T-helper 17 cell (primary cell): ENCODE measurements at places on chromosomes 6 and 20. TPM values are rescaled to one million over a fixed set of nuclear protein-coding genes. Genes with fewer than 3 reads are reported as not detected.

The TAB2 gene
- total RNA-seq = 192 TPM

The EFCAB8 gene
- total RNA-seq = 0.32 TPM

The LY6G6C gene
- not detected for total RNA-seq

The RAB44 gene
- total RNA-seq = 0.77 TPM

The GHRH gene
- not detected for total RNA-seq

The OR12D3 gene
- total RNA-seq = not detected

The PLEKHG1 gene
- 12.9 TPM for total RNA-seq

The SIRPG gene
- 47.5 TPM for total RNA-seq

The EPM2A gene
- 4.5 TPM for total RNA-seq

The BMP6 gene
- total RNA-seq = 16.8 TPM

The BTN1A1 gene
- not detected for total RNA-seq

The CGA gene
- total RNA-seq = 0.40 TPM

DNA sequence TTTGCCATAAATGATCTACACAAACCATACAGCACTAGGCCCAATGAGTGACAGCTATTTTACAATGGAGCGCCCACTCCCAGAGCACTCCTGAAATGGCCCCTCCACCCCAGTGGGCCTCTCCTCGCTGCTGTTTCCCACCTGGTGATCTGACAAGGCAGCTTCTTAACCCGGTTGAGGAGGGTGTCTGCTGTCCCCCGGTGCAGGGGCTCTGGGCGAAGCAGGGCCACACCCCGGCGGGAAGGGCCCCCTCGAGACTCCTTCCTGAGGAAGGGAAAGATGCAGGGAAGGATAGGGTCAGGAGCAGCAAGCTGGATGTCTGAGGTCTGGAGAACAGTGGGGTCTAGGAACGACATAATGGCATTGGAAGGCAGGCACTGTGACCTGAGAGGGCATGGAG is 10.2 kb downstream of the ABHD16A start:
- no peak for DNase-seq

- no peak for DNase-seq
Measured at GRCh38 chr6:36713846-36714245, 16.2 kb downstream of the RAB44 start.

GRCh38 chr20:48729538-48729937 is 98.3 kb downstream of the PREX1 start:
- DNase-seq = no peak

DNA sequence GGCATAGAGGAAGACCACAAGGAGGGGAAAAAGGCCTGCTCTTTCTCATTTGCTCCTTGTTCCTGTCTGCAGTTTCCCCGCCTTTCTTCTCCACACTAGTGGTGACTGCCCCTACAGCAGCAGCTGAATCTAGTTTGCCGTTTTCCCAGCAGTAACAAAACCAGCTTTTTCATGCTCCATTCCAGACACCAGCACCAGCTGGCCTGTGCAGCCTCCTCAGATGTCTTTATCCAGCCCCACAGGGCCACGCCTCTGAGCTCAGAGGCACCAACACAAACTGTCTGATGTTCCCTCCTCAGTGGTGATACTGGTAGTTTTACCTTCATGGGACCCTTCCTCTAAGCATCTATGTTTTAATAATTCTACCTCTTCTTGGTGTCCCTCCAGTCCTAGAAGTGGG is 70.4 kb upstream of the SLC24A3 start:
- DNase-seq = no peak

- DNase-seq = no peak
Measured at GRCh38 chr20:10436053-10436699, 1.1 kb downstream of the SLX4IP start.

DNA sequence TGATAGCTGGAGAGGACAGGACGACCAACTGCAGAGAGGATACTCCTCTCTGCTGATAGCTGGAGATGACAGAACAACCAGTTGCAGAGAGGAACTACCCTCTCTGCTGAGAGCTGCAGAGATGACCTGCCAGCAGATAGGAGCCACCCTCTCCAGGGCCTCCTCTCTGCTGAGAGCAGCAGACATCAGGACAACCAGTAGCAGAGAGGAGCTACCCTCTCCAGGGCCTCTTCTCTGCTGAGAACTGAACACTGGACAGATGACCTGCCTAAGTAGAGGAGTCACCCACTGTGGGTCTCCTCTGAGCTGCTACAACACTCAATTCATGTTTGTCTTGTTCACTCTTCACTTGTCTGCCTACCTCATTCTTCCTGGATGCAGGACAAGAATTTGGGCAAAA is 27.3 kb upstream of the ZBTB24 start:
- no peak for DNase-seq

DNA sequence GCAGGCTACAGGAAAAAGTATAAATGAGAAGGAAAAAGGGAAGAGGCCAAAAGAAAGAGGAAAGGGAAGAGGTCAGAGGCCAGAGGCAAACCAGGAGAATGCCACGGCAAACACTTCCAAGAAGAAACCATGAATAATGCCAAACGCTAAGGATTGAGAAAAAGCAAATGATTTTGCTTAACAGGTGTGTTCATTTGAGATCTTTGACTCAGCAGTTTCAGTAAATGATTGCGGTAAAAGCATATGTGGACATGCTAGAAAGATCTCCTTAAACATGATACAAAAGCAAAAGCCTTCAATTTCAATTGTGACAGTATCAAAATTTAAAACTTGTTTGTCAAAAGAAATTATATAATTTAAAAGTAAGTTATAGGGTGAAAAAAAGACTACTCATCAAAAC is 70.6 kb downstream of the UBE3D start:
- no peak for DNase-seq

GRCh38 chr6:63352069-63352543 is 32.3 kb upstream of the LGSN start:
- DNase-seq = no peak

GRCh38 chr20:24949756-24950127 is 673 bp downstream of the CST7 start:
- no peak for DNase-seq

GRCh38 chr6:33126101-33126714 is 50.4 kb downstream of the HLA-DPB1 start:
- peak; percentile 60 for DNase-seq

GRCh38 chr6:126657561-126658175 is 317.8 kb downstream of the CENPW start:
- DNase-seq = no peak

DNA sequence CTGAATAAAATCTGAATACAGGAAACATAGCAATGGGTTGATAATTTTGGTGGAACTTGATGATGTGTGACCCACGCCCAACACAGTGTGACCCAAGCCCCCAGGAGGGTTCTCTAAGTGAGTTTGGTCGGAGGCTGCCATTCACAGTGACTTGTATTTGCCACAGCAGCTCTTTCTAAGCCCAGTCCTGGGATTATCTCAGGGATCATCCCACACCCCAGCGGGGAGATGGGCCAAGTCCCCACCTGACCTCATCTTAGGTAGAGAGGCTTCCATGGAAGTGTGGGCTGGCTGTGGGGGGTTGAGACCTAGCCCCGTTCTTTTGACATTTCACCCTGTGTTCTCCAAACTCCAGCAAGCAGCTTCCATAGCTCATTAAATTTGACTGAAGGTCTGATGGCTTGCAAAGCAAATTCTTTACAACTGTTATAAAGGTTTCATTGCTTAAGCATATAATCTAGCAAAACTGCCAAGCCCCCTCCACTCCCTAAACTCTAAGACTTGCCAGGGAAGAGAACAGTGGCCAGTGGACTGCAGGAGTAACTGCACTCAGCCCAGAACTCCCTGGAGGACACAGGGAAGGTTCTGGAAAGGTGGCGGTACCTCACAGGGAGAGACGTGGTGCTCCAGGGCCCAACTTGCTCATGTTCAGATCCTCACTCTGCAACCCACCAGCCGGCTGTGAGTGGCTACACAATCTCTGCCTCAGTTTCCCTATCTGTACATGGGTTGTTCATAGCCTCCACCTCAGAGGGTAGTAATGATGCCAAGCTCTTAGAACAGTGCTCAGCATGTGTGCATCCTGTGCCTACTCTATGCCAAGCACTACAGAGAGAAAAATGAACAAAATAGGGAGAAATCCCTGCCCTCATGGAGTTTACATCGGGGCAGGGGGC is 1.0 kb upstream of the PCK1 start:
- no peak for DNase-seq

DNA sequence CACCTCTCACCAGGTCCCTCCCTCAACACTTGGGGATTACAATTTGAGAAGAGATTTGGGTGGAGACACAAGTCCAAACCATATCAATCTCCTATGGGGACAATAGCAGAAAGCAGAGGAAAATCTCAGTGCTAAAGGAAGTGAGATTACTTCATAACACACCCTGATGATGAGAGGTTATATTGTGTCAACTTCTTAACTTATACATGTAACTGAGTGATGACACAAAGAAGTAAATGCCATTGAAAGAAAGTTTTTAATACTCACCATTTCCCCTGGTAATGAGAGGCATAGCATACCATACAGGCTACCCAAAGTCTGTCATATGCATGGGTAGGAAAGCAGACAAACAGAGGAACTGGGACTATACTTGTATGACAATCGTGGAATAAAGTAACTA is 137.2 kb downstream of the MMUT start:
- DNase-seq = no peak

GRCh38 chr6:147577488-147577887 is 69.0 kb downstream of the SAMD5 start:
- DNase-seq = no peak

- DNase-seq = no peak
Measured at GRCh38 chr6:149872233-149872632, 8.1 kb upstream of the LRP11 start.

DNA sequence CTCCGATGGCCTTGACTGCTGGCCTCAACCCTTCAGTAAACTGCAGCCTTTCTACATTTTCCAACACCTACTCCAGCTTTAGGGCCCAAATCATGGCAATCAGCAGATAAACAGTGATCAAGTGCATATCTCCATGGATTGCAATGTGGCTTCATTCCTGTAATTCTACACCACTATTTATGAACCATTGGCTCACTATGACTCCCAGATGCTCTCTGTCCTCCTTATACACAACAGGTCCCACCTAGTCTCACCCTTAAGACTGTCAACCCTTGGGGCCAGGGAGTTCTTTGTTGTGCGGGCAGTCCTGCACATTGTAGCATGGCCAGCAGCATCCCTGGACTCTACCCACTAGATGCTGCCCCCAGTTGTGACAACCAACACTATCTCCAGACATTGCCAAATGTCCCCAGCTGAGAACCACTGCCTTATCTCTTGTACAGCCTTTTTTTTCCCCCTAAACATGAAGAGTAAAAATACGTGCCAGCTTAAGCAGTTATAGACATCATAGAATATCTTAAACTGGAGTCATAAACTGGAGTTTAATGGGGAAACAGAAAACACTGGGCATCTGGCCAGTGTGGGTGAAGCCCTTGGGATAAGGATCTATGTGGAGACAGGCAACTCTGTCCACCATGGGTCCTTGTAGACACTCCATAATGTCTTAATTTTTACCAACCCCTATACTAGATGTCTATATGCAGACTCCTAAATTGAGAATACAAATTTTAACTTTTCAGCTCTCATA is 21.1 kb downstream of the MRPL14 start:
- no peak for DNase-seq

DNA sequence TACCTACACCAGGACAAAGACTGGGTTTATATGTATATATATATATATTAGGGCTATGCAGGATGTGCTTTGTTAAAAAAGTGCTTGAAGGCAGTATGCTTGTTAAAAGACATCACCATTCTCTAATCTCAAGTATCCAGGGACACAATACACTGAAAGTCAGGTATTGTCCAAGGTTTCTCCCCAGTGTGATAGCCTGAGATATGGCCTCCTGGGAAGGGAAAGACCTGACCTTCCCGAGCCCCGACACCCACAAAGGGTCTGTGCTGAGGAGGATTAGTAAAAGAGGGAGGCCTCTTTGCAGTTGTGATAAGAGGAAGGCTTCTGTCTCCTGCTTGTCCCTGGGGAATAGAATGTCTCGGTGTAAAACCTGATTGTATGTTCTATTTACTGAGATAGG is 156.9 kb downstream of the GPX5 start:
- no peak for DNase-seq

- DNase-seq = no peak
Measured at GRCh38 chr6:165571068-165571682, 91.9 kb downstream of the PDE10A start.

- no peak for DNase-seq
Measured at GRCh38 chr6:2196079-2196679, 49.2 kb downstream of the GMDS start.

DNA sequence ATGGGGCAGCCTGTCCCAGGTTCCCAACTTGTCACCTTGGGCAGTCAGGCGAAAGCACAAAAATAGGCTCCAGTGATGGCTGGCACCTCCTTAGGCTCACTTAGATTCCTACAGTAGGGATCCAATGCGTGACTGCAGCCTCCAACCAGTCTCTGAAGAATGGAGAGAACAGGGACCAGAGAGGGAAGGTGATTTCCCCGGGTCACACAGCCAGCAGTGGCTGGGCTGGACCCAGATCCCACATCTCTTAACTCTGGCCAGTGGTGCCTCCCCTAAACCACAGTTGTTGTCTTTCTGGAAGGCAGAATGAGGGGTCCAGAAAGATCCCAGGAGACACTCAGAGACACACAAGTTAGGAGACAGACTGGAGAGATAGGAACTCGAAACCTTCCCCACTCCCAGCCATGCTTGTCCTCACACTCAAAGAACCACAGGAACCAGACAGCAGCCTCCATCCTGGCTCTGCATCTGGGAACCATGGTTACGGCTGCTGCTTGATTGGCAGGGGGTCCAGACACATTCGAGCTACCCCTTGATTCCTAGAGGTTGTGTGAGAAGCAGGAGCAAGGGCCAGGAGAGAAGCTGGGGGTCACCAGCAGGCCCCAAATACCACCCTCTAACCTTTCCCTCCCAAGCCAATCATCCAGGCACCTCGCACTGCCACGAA is 33.1 kb upstream of the SIRPA start:
- no peak for DNase-seq

GRCh38 chr6:7264686-7265384 is 48.2 kb downstream of the SSR1 start:
- DNase-seq = no peak

- DNase-seq = no peak
Measured at GRCh38 chr6:5174756-5175549, 85.8 kb downstream of the LYRM4 start.

DNA sequence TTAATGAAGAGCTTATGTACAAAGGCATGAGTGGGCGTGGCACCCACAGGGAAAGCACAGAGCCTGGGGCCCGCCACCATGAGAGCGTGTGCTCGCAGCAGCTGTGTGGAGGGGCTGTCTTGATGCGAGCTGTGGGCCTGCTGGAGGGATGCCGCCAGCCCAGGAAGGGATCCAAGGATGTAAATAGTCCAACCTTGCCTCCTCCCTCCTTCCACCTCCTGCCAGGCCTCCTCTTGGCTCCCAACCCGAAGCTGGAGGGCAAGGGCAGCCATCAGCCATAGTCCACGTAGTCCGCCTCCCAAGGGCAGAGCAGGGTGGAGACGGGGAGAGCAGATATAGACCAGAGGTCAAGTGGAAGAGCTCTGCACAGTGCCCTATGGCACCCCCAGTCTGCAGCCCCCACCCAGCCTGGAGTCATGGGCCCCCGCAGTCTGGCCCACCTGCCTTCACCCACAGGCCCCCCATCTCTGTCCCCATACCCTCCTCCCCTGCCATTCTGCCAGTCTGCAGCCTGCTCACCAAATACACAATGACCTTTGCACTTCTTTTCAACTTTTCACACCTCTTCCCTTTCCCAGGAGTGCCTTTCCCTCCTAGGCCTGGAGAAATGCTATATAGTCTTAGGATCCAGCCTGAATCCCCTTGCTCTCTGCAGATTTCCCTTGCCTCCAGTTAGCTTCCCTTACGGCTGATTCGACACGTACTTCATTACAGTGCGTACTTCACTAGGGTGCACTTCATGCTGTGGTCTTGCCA is 77.1 kb downstream of the SHLD1 start:
- DNase-seq = no peak

GRCh38 chr20:13800728-13801134 is 15.9 kb downstream of the NDUFAF5 start:
- no peak for DNase-seq

GRCh38 chr6:79551401-79551800 is 14.2 kb upstream of the LCA5 start:
- DNase-seq = no peak
